ENCODE measurements at places on chromosomes 5 and 9.

- DNase-seq: peak; percentile 14
Measured at GRCh38 chr5:148820461-148821395, 5.7 kb upstream of the ADRB2 start.

DNA sequence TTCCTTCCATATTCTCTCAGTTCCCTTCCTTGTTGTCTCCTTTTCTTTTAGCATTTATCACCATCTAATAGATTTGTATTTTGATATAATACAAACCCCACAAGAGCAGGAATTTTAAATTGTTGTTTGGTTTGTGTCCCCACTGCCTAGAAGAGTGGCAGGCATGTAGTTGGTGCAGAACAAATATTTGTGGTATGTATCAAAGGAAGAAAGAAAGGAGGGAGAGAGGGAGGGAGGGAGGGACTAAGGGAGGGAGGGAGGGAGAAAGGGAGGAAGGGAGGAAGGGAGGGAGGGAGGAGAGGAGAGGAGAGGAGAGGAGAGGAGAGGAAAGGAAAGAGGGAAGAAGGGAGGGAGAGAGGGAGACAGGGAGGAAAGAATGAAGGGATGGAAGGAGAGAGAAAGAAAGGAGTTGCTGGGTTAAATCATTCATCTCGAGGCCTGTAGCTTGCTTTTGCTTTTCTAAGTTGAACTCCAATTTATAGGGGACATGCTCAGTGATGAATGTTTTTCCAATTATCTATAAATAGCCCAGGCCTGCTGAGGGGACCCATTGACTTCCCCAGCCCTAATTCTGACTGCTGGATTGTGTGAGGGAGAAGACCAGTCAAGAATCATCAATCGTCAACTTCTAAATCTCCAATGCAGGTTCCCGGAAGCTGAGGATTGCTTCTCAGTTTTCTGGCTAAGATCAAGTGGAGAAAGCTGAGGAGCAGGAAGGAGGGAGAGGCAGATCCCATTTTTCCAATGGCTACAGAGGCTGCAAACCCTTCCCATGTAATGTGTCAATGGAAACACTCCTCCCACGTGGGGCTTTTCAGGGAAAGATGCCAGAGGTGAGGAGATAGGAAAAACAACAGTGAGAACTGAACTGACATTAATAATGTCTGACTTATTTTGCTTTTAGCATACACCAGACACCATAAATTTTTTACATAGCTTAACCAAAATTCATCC is 320.7 kb downstream of the ASTN2 start:
- DNase-seq: no peak

GRCh38 chr5:90558344-90559192 is at the start of gene ADGRV1:
Gene ADGRV1, plus strand, starts transcription at chr5:90558797. Its CDS starts 99 bp downstream, at chr5:90558896.
- DNase-seq: peak; percentile 96

DNA sequence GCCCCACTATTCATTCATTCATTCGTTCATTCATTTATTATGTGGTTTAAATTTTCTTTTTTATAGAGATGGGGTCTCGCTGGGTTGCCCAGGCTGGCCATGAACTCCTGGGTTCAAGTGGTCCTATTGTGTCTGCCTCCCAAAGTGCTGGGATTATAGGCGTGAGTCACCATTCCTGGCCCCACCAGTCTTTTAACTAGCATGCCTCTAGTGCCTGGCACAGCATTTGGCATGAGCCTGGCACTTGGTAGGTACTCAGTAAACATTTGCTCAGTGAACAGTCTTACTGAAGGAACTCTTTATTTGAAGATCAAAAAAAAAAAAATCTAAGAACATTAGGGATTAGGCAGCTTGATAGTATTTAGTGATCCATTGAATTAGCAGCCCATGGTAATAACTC is 98.1 kb downstream of the KDM4C start:
- DNase-seq: no peak

DNA sequence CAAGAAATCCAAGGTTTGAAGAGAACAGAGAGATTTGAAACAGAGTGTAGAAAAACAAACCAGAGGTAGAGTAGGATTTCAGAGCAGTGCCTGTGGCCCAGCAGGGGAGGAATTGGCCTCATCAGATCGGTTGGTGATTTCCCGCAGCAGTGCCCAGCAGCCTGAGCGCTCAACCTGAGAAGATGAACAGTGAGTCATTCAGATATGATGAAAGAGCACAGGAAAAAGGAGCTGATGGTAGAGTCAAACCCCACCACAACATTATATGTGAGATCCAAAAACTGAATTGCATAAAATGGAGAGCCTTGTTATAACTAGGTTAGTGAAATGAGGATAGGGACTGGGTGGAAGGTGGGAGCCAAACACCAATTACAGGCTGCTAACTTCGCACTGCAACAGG is 248.9 kb downstream of the PIK3R1 start:
- DNase-seq: no peak

GRCh38 chr5:55711507-55712022 is 559 bp downstream of the SLC38A9 start:
- DNase-seq: no peak

DNA sequence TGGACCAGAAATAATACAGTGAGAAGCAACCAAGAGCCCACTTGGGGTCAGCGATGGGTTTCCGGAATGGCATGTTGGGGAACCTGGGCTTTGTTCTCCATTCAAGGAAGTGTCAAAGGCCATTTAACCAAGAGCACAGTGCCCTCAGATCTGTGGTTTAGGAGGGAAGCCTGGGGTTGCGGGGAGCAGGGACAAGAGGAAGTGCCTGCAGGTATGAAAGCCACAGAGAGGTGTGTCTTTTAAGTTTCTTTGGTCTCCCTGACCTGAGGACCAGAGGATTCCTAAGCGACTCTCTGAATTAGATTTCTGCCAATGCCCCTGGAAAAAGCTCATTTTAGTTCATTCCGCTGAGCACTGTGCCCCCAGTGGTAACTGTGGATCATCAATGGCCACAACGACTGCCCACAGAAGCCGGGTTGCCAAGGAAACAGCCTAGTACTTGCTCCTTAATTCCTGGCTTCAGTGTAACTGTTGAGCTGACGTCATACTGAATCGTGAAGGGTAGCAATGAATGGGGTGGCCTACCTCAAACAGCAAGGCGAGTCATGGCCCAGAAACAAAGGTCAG is 107.3 kb upstream of the SPIN1 start:
- DNase-seq: peak; percentile 11

DNA sequence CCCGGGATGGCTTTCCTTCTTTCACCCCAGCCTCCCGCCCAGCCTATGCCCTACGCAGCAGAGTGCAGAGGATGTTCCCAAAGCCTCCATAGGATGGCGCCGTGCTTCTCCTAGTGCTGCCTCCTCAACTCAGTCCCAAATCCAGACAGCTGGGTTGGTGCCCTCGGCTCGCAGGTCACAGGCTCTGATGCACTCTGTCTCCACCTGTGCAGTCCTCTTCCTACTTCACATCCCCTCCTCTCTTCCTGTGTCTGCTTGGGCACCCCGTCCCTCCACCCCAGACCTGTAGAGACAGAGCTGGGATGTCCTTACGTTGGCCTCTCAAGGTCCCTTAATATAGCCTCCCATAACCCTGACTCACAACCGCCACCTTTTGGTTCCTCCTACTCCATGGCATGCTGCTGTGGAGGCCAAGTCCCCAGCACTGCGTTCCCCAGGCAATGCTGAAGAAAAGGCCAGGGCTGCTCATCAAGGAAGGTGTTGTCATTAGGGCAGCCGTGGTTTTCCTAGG is 314.4 kb downstream of the GADD45G start:
- no peak for DNase-seq

- no peak for DNase-seq
Measured at GRCh38 chr9:86943201-86944113, 3.8 kb downstream of the GAS1 start.

DNA sequence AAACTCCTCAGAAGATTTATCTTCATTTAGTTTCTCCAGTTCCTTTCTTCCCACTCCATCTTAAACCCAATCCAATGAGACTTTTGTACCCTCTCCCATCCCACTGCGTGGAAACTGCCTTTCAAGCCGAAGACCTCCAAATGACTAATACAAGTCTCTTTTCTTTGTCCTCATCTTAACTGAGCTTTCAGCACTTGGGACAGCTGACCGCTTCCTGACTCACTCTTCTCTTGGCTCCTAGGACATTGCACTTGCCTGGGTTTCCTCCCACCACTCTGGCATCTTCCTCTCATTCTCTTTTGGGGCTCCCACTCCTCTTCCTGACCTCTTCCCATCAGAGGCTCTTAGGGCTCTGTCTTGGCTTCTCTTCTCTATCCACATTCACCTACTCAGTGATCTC is 243.7 kb downstream of the HSPA4 start:
- no peak for DNase-seq

DNA sequence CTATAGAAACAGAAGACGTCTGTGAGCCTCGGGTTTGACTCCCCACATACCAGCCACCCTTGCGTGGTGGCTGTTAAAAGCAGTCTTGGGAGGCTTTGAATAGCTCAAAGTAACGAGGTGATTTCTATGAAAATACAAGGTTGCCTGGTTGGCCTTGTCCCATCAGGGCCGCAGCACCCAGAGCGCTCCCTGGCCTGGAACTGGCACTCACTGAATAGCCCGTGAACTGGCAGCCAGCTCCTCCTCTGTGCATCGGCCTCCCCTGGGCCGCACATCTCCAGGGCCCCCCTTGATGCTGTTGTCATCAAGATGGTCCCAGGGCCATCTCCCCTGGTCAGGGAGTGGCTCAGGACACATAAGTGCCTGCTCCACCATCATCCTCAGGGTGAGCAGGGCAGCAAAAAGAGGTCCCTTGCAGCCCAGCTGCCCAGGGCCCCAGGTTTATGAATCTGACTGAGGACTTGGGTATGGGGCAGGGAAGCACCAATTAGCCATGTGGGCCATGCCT is 144.6 kb upstream of the PPP1R26 start:
- DNase-seq: no peak

DNA sequence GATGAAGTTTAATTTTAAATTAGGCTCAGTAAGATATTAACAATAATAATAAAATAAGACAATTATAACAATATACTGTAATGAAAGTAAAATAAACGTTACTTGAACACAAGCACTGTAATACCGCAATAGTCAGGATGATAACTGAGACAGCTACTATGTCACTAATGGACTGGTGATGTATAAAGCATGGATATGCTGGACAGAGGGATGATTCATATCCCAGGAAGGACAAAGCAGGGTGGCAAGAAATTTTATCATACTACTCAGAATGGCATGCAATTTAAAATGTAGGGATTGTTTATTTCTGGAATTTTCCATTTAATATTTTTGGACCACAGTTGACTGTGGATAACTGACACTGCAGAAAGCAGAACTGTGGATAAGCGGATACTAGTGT is 196.9 kb downstream of the VPS13A start:
- DNase-seq: no peak

DNA sequence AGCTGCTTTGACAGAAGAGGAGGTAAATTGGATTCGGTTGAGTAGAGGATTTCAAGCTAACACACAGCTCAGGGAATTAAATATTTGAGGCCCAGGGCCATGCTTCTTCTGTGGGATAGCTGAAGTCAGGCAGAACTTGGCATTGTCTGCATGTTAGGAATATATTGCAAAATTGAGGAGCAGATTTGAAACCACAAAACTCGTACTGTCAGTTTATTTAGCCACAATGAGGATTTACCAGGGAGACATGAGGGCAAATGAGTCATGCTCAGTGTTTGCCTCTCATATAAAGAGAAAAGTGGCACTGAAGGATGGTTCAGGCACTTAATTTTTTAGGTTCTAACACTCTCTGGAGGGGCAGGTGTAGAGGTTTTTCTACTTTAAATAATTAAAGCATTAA is 83.0 kb upstream of the PRLR start:
- DNase-seq: no peak

DNA sequence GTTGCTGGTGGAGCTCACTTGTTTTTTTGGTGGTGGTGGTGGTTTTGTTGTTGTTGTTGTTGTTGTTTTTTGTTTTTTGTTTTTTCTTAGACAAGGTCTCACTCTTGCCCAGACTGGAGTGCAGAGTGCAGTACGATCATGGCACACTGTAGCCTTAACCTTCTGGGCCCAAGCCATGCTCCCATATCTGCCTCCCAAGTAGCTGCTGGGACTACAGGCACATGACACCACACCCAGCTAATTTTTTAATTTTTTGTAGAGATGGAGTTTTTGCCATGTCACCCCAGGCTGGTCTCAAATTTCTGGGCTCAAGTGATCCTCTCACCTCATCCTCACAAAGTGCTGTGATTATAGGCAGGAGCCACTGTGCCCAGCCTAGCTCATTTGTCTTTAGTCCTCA is 53.5 kb downstream of the NUP214 start:
- no peak for DNase-seq

DNA sequence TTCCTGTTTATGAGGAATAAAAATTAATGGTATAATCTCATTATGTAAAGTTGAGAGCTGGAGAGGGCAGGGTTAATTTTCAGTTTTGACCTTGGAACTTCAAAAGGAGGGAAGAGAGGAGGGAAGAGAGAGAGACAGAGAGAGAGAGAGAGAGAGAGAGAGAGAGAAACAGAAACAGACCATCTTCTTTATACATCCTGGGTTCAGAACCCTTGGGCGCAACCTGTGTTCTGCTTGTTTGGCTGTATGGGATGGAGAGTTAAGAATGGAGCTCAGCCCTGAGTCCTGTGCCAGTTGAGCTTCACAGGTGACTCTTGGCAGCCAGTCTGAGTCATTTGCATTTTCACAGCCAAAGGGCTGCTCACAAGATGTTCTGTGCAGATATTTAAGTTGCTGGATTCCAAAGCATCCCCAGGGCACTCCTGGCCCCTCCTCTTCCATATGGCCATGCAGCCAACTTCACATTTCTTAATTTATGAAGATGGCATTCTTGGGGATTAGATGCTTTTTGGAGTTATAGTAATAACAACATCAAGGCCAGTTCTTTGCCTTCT is 143.5 kb downstream of the CARTPT start:
- DNase-seq: no peak

DNA sequence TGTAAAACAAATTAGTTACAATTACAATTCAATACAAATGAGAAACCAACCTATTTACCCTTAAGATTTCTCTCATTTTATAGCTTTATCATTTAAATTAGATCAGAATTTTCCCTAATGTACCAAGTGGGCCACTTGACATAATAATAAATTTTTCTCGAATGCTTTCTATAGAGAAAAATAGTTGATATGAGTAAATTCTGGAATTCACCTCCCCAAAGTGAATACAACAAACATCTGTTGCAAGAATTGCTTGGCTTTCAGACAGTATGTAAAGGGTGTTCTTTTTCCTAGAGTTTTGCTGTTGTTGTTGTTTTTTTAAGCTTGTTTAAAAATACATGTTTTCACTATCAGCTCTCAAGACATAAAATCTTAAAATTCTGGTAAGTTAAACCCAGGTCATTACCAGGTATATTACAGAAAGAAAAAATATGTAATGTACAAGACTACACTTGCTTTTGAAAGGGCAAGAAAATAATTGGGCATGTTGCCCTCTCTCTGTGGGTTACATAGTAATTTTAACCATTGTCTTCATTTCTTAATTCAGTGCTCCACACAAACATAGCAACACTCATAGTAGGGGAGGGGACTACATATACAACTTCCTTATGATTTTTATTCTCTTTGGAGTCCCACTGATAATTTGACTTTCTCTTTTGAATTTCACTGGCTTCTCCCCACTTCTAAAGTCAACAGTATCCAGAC is 200.6 kb downstream of the ARL15 start:
- no peak for DNase-seq

DNA sequence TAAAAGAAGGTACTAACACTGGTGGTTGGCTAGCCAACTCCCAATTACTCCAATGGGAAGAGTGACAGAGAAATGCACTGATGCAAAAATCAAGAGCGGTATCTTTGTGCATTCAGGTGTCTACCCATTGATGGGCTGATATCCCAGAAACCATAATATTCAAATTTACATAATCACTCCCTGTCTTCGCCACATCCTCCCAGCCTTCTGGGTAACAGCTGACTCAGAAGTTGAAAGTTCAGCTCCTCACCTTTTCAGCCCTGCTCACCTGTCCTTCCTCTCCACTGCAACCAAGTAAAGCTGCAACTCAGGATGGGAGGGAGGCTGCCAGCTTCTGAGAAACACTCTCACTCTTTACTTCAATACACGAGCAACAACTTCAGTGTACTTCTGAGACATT is 6.9 kb downstream of the SUSD1 start:
- no peak for DNase-seq
